ENCODE measurements at places on chromosomes 13 and 19.

DNA sequence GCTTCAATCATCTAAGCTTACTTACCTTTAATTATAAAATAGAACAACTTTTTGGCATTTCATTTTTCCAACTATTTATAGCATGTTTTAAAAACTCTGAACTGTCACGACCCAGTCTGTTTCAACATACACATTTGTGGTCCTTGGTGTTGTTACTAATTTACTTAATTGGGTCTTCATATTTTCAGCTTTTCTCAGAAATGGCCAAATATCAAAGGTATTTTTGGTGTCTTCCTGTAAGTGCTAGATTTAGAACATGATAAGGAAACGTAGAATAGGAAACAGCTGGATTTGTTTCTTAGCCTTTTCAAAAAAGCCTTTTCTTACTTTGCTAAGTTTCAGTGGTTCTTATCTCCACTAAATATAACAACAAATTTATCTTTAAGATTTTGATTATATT lies 11.4 kb downstream of the LPAR6 start:
- no peak overlapping the region for H3K27ac ChIP-seq
- H3K27me3 ChIP-seq, result no peaks in the 10 kb centered on the region
- H3K4me3 ChIP-seq, result no peak overlapping the region
- H3K4me1 ChIP-seq, result peaks cover 12% of the 10 kb centered on the region
- DNase-seq, result no peak

DNA sequence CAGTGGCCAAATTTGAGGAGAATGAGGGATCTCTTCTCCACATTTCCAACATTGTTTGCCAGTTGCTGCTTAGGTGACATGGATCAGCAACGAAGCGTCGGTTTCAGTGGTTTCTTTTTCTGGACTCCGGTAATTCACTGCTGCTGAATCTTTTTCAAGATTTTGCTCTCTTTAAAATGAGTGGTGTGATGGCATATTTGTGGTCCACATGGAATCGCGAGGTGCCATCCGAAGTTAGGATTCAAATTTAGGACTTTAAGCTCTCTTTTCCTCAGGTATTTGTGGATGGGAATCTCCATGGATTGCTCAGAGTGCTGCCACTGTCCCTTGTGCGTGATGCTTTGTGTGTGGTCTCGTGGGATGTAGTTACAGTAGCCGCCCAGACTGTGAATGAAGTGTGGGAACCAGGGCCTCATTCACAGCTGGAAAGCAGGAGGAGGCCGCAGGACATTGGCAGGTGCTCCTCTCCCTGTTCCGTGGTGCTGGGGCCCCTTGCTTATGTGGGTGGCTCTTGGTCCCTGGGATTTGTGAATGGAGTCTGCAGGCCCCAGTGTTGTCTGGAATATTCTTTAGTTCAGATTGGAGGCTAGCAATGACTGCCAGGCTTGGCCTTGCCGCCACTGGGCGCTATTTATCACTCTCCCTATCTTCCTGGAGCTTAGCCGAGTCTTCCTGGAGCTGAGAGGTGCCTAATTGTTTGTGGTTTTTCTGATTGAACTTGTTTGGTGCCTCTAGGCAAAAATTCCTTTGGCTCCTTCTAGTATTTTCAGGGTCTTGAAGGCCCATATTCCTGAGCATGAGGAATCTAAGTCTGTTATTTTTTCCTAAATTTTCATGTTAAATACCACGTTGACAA lies 1.5 kb downstream of the ILF3 start:
- peaks cover 42% of the 10 kb centered on the region for H3K4me1 ChIP-seq
- no peaks in the 10 kb centered on the region for H3K27me3 ChIP-seq

- no peaks in the 10 kb centered on the region for H3K27me3 ChIP-seq
- no peak overlapping the region for H3K27ac ChIP-seq
- H3K4me3 ChIP-seq, result no peak overlapping the region
- DNase-seq, result no peak
These were observed 91.3 kb downstream of the EDNRB start for GRCh38 chr13:77827332-77827731.

DNA sequence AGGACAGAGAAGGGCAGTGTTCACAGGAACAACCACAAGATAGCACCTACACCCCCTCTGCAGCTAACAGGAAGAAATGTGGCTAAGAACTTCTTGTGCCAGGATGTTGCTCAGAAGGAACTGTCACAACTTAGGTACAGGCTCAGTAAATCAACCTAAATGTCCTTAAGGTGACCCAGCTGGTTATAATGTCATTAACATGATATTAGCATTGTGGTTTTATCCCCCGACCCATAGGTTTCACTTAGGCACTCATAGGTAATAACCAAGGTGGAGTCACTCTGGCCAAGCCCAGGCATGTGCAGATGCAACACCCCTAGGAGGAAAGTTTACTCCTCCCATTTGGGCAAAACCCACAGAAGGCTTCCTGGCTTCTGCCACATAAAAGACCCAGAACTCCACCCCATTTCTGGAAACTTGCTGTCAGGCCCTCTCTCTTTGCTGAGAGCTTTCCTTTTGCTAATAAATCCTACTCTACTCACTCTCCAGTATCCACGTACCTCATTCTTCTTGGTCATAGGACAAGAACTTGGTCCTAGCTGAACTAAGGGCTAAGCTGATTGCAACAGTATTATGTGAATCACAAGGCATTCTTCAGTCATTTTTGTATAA lies 951.3 kb downstream of the SLITRK5 start:
- no peaks in the 10 kb centered on the region for H3K27me3 ChIP-seq
- no peak overlapping the region for H3K4me3 ChIP-seq
- no peak for DNase-seq
- no peaks in the 10 kb centered on the region for H3K36me3 ChIP-seq
- no peak overlapping the region for H3K27ac ChIP-seq
- H3K4me1 ChIP-seq, result no peaks in the 10 kb centered on the region

DNA sequence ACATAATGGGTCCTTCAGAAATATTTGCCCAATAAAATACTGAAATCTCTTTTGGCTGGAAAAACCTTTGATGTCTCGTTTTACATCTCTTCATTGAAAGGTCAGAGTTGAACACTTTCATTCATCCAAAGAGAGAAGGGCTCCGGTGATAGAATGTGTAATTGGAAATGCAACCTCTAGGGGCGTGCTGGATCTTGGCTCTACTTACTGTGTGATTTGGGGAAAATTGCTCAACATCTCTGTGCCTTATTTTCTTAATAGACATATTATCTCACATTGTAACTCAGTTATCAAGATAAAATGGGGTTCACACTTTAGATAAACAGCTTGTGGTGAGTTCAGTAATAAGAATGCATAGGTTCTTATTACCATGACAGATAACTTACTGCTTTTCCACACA lies 1444.1 kb downstream of the SLITRK5 start:
- H3K27ac ChIP-seq, result no peak overlapping the region
- DNase-seq, result no peak
- no peaks in the 10 kb centered on the region for H3K4me1 ChIP-seq
- no peaks in the 10 kb centered on the region for H3K27me3 ChIP-seq
- H3K36me3 ChIP-seq, result no peaks in the 10 kb centered on the region

GRCh38 chr13:55245005-55245644 lies 1895.6 kb upstream of the PRR20A start:
- H3K27me3 ChIP-seq, result no peaks in the 10 kb centered on the region
- H3K27ac ChIP-seq, result no peak overlapping the region
- H3K4me3 ChIP-seq, result no peak overlapping the region
- peak; percentile 14 for DNase-seq
- peaks cover 5% of the 10 kb centered on the region for H3K4me1 ChIP-seq

GRCh38 chr19:9847087-9847671 lies 12.1 kb downstream of the PIN1 start:
- peak overlapping the region; percentile 40 for H3K4me3 ChIP-seq
- H3K27ac ChIP-seq, result no peak overlapping the region
- H3K27me3 ChIP-seq, result peaks cover 2% of the 10 kb centered on the region
- peaks cover 34% of the 10 kb centered on the region for H3K36me3 ChIP-seq
- DNase-seq, result peak; percentile 49

GRCh38 chr13:48252176-48252575 lies 19.2 kb downstream of the ITM2B start:
- no peaks in the 10 kb centered on the region for H3K4me1 ChIP-seq
- no peak for DNase-seq
- peaks cover 57% of the 10 kb centered on the region for H3K36me3 ChIP-seq
- H3K27ac ChIP-seq, result no peak overlapping the region
- no peak overlapping the region for H3K4me3 ChIP-seq

- H3K4me3 ChIP-seq, result no peak overlapping the region
- peaks cover 25% of the 10 kb centered on the region for H3K4me1 ChIP-seq
- H3K36me3 ChIP-seq, result peaks cover 55% of the 10 kb centered on the region
- peaks cover 3% of the 10 kb centered on the region for H3K27me3 ChIP-seq
- DNase-seq, result no peak
- H3K27ac ChIP-seq, result no peak overlapping the region
These were observed 15.5 kb upstream of the ZNF888 start for GRCh38 chr19:52938761-52939160.

DNA sequence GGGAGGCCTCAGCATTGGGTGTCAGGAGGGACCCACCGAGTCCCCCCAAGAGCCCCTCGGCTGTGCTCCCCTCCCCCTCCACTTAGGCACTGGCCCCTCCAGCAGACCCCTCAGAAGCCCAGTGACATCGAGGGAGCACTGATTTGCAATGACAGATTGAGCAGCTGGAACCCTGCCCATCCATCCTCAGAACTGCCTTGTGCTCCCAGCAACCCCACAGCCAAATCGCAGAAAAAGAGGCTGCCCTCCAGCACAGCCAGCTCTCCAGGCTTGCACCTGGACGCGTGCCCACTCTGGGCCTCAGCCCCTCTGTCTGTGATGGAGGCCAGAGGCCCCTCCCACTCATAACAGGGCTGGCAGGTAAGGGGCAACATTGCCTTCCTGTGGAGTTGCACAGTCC lies 123.2 kb upstream of the VSTM2B start:
- DNase-seq, result no peak
- H3K4me3 ChIP-seq, result no peak overlapping the region
- peaks cover 65% of the 10 kb centered on the region for H3K4me1 ChIP-seq
- peaks cover 25% of the 10 kb centered on the region for H3K27me3 ChIP-seq
